Effector memory CD8-positive, alpha-beta T cell (primary cell): ENCODE measurements at places on chromosomes 5 and 9.

DNA sequence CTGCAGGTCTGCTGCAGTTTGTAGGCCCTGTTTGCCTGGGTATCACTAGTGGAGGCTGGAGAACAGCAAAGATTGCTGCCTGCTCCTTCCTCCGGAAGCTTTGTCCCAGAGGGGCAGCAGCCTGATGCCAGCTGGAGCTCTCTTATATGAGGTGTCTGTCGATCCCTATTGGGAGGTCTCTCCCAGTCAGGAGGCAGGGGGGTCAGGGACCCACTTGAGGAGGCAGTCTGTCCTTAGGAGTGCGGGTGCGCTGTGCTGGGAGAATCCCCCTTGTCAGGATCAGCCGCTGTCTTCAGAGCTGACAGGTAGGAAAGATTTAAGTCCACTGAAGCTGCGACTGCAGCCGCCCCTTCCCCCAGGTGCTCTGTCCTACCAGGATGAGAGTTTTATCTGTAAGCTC is 64.9 kb downstream of the CCDC171 start:
- no peaks in the 10 kb centered on the region for H3K27me3 ChIP-seq
- DNase-seq: no peak
- no peaks in the 10 kb centered on the region for H3K4me1 ChIP-seq
- H3K27ac ChIP-seq: no peak overlapping the region

GRCh38 chr5:34686762-34687268 is 30.7 kb downstream of the RAI14 start:
- peaks cover 6% of the 10 kb centered on the region for H3K27me3 ChIP-seq
- no peaks in the 10 kb centered on the region for H3K4me1 ChIP-seq
- DNase-seq: no peak
- no peak overlapping the region for H3K4me3 ChIP-seq
- H3K36me3 ChIP-seq: no peaks in the 10 kb centered on the region
- H3K27ac ChIP-seq: no peak overlapping the region

DNA sequence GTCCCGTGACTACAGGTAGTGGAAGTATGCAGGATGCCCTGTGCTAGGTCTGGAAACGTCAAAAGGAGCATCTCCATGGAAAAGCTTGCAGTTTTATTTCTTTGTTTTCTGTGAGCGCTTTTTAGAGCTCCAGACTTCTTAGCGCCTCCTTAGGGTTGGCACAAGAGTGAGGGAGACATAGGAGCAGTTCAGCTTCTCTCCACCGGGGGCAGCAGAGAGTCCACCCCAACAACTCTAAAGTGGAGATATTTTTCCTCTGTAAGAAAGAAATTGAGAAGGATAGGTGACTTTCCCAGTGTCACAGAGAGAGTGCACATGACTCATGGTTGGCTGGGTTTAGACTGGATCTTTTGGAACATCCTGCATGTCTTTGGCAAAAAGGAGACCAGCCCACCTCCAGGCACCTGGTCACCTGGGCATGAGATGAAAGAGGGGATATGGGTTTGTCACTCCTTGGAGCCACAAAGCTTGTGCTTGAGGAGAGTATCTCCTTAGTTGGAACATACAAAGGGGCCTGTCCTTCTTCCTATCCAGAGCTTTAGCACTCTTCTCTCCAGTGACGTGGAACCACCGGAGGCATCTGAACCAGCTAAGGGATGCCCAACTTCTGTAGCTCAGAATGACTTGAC is 637.7 kb downstream of the SEMA5A start:
- H3K27me3 ChIP-seq: no peaks in the 10 kb centered on the region
- H3K4me3 ChIP-seq: no peak overlapping the region
- H3K36me3 ChIP-seq: no peaks in the 10 kb centered on the region
- H3K4me1 ChIP-seq: no peaks in the 10 kb centered on the region

DNA sequence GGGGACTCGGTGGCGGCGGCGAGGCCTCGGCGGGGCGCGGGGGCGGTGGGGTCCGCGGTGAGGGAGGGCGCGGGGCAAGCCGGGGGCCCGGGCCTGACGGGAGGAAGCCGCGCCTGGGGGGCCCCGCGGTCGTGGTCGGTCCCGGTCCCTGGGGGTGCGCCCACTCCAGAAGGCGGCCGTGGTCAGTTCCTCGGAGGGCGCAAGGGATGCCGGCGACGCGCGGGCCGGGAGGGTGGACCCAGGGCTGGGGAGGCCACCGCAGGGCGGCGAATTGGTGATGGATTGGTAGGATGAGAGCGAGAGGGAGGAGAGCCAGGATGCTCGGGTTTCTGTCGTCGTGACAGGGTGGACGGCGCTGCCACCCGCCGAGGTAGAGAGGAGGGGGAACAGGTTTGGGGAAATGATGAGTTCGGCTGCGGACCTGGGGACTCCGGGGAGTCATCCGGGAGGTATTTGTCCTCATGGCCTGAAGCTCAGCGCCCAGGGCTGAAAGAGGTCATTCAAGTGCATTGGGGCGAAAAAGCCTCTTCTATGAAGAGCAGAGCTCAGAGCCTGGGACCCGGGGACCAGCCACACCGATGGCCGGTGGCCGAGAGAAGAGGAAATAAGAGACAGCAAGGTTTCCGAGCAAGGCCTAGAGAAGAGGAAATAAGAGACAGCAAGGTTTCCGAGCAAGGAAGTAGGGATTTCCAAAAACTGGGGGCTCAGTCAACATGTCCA is 557 bp downstream of the GNG10 start:
- peaks cover 5% of the 10 kb centered on the region for H3K36me3 ChIP-seq
- no peaks in the 10 kb centered on the region for H3K27me3 ChIP-seq
- peak; percentile 5 for DNase-seq
- peak overlapping the region; percentile 97 for H3K4me3 ChIP-seq
- H3K27ac ChIP-seq: peak overlapping the region; percentile 90

- DNase-seq: no peak
- H3K4me3 ChIP-seq: no peak overlapping the region
- H3K36me3 ChIP-seq: peaks cover 78% of the 10 kb centered on the region
- H3K27ac ChIP-seq: no peak overlapping the region
Observed at GRCh38 chr5:71475788-71476384, 20.4 kb downstream of the BDP1 start.

DNA sequence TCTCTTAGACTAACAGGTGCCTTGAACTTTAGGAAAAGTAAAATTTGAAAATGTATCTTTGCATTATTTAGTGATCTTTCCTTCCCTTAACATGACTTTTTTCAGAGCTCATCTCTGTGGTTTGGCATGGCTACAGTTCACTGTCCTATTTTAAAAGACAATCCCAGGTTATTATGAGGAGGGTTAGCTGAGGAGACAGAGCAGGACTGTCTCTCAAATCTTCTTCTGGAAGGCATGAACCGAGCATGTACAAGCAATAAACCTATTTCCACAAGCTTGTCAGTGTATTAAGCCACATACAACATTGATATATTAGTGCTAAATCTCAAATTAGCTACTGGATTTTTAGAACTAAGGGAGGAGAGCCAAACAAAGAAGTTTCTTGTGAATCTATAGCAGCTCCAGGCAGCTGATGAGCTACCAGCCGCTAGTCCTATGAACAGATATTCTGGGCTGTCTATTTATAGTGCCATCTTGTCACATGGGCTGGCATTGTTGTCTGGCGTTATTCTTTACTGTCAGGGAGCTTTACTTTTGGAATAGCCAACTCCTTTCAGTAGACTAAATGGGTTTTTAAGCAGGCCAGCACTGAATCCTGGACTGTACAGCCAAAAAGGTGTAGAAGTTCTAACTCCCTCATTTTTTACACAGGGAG is 171.2 kb upstream of the ACTBL2 start:
- no peaks in the 10 kb centered on the region for H3K36me3 ChIP-seq
- H3K27ac ChIP-seq: no peak overlapping the region
- H3K4me3 ChIP-seq: no peak overlapping the region
- no peaks in the 10 kb centered on the region for H3K27me3 ChIP-seq
- DNase-seq: no peak

DNA sequence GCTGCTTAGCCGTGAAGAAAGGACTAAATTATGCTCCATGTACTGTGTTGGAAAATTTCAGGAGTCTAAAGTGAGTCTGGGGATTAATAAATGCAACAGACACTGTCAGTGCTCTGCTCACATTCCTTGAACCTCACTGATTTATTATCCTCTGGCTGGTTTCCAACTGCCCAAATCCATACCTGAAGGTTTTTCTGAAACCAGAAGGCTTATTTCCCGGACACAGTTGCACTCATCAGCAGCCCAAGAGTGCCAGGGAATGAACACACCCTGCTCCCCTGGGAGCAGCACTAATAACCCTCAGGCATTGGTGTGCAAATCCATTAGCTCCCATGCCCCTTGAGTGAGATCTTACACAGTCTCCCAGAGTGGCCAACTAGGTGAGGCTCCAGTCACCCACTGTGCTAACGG is 38.7 kb downstream of the F2R start:
- H3K4me3 ChIP-seq: no peak overlapping the region
- no peaks in the 10 kb centered on the region for H3K36me3 ChIP-seq

DNA sequence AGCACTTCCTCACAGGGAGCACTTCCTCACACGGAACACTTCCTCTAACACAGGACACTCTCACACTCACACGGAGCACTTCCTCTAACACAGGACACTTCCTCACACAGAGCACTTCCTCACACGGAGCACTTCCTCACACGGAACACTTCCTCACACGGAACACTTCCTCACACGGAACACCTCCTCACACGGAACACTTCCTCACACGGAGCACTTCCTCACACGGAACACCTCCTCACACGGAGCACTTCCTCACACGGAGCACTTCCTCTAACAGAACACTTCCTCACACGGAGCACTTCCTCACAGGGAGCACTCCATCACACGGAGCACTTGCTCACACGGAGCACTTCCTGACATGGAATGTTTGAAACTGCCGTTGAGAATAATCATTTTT is 13.4 kb downstream of the POMT1 start:
- no peak overlapping the region for H3K4me3 ChIP-seq
- H3K4me1 ChIP-seq: peaks cover 2% of the 10 kb centered on the region
- no peaks in the 10 kb centered on the region for H3K27me3 ChIP-seq
- DNase-seq: no peak
